Stimulated activated CD4-positive, alpha-beta T cell treated with anti-CD3 and anti-CD28 coated beads, TNF-alpha, amount 100 ng/mL, for 48 hours (primary cell): ENCODE measurements at places on chromosomes 16 and 17.

GRCh38 chr17:55420067-55420775 is 1.4 kb downstream of the MMD start:
- DNase-seq, result no peak

DNA sequence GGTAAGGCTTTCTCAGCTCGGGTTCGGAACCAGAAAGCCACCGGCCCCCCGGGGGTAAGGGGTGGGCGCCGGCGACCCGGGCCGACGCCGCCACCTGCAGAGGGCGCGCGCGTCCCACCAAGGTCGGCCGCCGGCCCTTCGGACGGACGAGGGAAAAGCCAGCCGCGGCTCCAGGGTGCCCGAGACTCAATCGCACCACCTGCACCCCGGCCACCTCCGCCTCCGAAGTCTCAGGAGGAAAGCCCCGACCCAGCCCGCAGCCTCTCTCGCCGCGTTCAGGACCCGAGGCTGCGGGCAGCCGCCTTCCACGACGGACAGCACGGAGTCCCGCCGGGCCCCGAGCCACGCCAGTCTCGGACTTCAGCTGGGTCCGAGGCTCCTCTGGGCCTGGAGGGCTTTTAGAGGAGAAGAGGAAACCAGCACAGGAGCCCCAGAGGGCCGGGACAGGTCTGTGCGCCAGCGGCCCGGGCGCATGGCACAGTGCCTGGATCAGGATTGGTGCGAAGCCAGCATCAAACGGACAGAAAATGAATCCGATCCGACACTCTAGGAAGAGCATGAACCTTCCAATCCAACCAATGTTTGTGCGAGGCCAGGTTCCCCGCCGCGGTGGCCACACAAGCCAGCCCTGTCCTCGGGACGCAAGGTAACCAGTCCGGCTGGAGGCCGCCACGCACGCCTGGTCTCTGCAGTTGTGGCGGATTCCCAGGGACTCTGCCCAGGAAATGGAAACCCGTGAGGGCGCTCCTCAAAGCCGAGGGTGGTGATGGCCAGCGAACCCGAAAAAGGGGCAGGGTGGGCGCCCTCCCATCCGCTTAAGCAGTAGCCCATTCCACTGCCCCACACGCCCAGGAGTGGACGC is 6.7 kb downstream of the CBX8 start:
- no peak for DNase-seq

DNA sequence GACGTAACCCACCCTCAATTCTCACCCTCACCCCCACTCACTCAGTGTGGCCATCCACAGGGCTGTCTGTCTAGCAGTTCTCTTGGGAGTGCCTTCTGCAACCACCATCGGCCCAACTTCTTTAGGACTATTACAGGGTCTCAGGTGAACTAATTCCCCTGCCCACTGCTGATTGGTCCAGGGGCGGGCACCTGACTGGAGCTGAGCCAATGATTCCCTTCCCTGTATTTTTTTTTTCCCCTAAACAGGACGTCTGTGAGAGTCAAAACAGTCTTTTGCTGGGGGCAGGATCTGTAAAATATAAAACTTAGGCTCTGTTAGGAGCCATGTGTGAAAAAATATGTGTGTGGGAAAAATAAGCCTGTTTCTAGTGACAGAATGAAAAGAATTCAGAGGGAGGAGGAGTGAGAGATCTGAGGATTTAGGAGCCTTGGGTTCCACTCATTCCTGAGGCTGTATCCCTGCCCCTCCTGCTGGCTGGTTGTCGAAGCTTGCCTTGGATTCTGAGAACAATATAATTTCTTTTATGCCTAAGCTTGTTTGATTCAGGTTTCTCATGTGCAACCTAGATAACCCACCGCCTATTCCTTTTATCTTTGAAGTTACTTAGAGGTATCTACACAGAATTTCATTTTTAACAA is 115.0 kb downstream of the SPACA3 start:
- no peak for DNase-seq

- DNase-seq, result no peak
Observed at GRCh38 chr16:31714903-31715504, 158.6 kb upstream of the ZNF267 start.

- DNase-seq, result no peak
Observed at GRCh38 chr17:18280249-18280648, 19.8 kb downstream of the MIEF2 start.

DNA sequence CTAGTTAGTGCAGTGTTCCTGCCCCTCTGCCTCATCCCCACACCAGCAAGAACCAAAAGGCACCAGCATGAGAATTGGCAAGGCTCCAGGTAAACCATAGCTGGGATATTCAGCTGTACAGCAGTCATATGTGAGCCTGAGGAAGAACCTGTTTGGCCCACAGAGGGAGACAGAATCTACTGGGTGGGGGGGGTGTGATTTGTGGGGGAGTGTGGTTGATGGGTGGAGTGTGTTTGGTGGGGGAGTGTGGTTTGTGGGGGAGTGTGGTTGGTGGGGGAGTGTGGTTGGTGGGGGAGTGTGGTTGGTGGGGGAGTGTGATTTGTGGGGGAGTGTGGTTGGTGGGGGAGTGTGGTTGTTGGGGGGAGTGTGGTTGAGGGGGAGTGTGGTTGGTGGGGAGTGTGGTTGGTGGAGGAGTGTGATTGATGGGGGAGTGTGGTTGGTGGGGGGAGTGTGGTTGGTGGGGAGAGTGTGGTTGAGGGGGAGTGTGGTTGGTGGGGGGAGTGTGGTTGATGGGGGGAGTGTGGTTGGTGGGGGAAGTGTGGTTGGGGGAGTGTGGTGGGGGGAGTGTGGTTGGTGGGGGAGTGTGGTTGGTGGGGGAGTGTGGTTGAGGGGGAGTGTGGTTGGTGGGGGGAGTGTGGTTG is 19.5 kb downstream of the MINK1 start:
- no peak for DNase-seq

GRCh38 chr17:76266244-76266938 is 1.2 kb downstream of the UBALD2 start:
- no peak for DNase-seq

GRCh38 chr16:28096983-28097899 is 33.7 kb upstream of the GSG1L start:
- no peak for DNase-seq

GRCh38 chr17:43410557-43411368 is 12.0 kb downstream of the ARL4D start:
- DNase-seq, result no peak

- no peak for DNase-seq
Observed at GRCh38 chr17:46176975-46177374, 16.3 kb downstream of the KANSL1 start.

- DNase-seq, result no peak
Observed at GRCh38 chr17:21090902-21091618, 35.7 kb upstream of the DHRS7B start.

GRCh38 chr17:2487306-2487705 is 24.4 kb downstream of the METTL16 start:
- DNase-seq, result no peak

GRCh38 chr16:71369494-71369893 is 11.0 kb downstream of the CALB2 start:
- DNase-seq, result no peak

- DNase-seq, result no peak
Observed at GRCh38 chr16:680625-680945, 375 bp downstream of the STUB1 start.

GRCh38 chr17:73466704-73467433 is 155.1 kb upstream of the CDC42EP4 start:
- no peak for DNase-seq

GRCh38 chr17:6179017-6179416 is 108.8 kb downstream of the WSCD1 start:
- no peak for DNase-seq

- no peak for DNase-seq
Observed at GRCh38 chr17:61117983-61118382, 281.7 kb upstream of the TBX2 start.

DNA sequence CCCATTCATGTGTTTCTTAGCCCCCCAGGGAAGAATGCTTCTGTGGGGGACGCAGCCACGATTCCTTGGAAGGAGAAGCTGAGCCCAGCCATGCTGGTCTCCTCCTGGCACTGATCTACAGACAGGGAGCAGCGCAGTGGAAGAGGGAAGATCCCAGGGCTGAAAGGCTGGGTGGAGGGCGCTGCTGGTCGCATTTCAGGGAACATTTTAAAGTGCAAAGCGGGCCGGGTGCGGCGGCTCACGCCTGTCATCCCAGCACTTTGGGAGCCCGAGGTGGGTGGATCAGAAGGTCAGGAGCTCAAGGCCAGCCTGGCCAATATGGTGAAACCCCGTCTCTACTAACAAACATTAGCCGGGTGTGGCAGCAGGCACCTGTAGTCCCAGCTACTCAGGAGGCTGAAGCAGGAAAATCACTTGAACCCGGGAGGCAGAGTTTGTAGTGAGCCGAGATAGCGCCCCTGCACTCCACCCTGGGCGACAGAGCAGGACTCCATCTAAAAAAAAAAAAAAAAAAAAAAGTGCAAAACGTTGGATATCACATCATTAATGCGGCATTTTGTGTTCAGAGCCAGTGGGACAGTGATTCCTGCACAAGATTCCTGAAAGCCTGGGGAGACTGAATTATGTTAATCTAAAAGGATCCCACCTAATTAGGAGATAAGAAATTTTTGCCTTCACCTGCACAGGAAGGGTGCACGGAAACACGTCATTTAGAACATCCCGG is 558 bp upstream of the CHMP6 start:
- DNase-seq, result no peak

- no peak for DNase-seq
Observed at GRCh38 chr17:39553341-39553945, 54.3 kb downstream of the NEUROD2 start.

DNA sequence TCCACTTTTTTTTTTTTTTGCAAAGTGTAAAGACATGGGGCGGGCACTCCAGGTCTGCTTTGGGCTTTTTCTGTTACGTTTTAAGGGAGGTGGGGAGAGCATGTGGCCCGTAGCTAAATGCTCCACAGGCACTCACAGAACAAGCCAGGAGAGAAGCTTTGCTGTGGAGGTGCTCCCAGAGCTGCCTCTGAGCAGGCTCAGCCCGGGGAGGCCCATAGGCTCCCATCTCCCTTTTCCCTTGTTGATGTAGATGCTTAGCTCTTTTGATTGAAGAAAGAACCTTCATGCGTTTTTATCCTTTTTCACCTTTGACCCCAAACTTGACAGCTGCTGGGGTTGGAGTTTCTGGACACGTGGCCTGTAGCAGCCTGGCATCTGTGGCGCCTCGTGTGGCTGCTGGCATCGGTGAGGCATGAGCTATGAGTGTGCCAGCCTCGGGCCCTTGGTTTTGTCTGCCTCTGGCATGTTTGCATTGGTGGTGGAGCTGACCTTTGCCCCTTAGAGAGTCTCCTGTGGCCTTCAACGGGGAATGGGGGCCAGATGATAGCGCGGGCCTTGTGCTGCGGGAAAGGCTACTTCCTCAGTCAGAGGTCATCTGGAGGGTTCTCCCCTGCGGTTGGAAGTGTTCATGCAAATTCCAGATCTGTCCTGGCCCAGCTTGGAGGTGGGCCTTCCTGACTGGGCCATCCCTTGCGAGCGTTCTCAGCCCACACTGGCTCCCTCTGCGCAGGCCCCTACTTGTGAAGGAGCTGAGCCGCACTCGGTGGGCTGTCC is 20.0 kb upstream of the IL17C start:
- no peak for DNase-seq

DNA sequence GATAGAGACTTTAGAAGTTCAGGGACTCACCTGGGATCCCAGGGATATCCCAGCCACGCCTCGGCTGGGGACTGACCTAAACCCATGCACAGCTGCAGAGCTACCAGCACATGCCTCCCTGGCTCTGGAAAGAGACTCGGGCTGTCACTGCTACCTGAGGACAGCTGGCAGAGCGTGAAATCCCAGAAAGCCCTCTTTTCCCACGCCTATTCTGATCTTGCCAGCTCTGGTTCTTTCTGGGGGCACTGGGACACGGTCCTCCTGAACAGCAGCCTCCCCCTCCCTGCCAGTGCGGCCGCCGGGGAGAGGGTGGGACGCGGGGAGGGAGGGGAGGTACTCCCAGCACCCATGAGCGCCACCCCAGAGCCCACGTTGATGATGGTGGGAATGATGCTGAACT is 10.8 kb downstream of the P2RX5 start:
- no peak for DNase-seq

GRCh38 chr17:64736804-64737492 is 74.8 kb upstream of the SMURF2 start:
- DNase-seq, result no peak
